CD8-positive, alpha-beta memory T cell (primary cell): ENCODE measurements at places on chromosomes 11 and 22. TPM values are rescaled to one million over a fixed set of nuclear protein-coding genes. Genes with fewer than 3 reads are reported as not detected.

GRCh38 chr11:110038201-110038600 is 55.0 kb upstream of the ZC3H12C start:
- no peaks in the 10 kb centered on the region for H3K27me3 ChIP-seq
- H3K27ac ChIP-seq: no peak overlapping the region
- H3K4me1 ChIP-seq: no peaks in the 10 kb centered on the region
- no peak overlapping the region for H3K4me3 ChIP-seq

- H3K27me3 ChIP-seq: no peaks in the 10 kb centered on the region
- H3K4me3 ChIP-seq: no peak overlapping the region
- H3K36me3 ChIP-seq: no peaks in the 10 kb centered on the region
- no peaks in the 10 kb centered on the region for H3K4me1 ChIP-seq
Observed at GRCh38 chr11:44475114-44475686, 90.3 kb upstream of the CD82 start.

DNA sequence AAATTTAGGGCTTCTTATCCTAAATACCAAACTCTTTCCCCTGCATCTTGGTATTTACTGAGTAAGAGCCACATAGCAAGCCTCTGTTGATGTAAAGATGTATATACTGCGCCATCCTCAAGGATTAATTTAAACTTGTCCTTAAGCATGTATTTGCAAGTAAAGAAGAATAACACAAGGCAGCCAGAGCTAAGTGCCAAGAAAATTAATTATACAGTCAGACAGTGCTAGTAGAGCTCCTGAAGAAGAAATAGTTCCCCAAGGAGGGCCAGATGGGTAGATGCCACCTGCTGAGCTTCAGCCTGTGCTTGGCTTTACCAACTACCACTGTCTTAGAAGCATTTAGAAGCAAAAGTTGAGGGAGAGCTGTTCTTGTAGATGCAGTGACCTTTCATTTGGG is 470.0 kb downstream of the BUD13 start:
- H3K27ac ChIP-seq: no peak overlapping the region
- no peaks in the 10 kb centered on the region for H3K27me3 ChIP-seq
- H3K4me3 ChIP-seq: no peak overlapping the region
- DNase-seq: no peak
- H3K36me3 ChIP-seq: no peaks in the 10 kb centered on the region

GRCh38 chr11:112404112-112404511 is 143.5 kb upstream of the PLET1 start:
- no peaks in the 10 kb centered on the region for H3K36me3 ChIP-seq
- no peak overlapping the region for H3K4me3 ChIP-seq
- H3K27ac ChIP-seq: no peak overlapping the region
- no peaks in the 10 kb centered on the region for H3K27me3 ChIP-seq
- DNase-seq: no peak

DNA sequence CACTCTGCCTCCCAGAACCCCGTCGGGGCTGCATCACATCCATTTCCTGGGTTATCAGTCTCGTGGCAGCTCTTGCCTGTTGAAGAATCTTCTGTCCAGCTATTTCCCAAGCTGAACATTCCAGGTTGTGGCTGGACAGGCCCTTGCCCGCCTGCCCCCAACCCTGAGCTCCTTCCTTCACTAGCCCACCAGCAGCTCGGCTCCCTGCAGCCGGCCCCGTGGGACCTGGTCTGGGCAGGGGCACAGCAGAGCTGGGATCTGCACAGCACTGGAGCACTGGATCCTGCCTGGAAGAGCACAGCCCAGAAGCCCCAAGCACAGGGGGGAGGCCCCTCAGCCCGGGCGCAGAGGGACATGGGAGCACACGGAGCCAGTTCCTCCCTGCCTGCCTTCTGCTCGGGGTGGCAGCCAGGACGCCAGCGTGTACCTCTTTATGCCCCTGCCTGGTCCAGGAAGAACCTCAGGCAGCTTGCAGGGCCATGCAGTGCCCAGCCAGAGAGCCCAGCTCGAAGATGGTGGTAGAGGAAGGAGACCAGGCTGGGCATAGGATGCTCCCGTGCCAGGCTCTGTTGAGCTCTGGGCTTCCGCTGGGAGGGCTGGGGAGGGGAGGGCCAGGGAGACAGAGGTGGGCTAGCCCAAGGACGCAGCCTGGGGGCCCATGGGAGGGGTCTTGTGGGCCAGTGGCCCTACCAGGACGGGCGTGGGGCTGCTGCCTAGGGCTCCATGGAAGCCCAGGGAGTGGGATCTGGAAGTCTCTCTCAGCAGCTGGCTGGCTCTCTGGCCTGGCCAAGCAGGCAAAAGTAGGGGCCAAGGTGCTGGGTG is 16.6 kb upstream of the GNB1L start:
- H3K27me3 ChIP-seq: no peaks in the 10 kb centered on the region
- DNase-seq: no peak
- H3K4me3 ChIP-seq: no peak overlapping the region

- H3K27me3 ChIP-seq: no peaks in the 10 kb centered on the region
- H3K27ac ChIP-seq: no peak overlapping the region
Observed at GRCh38 chr11:105732611-105733010, 122.7 kb downstream of the GRIA4 start.

- no peaks in the 10 kb centered on the region for H3K4me1 ChIP-seq
- no peak overlapping the region for H3K4me3 ChIP-seq
- no peak for DNase-seq
Observed at GRCh38 chr11:100942016-100942415, 187.6 kb downstream of the PGR start.

GRCh38 chr22:33841281-33842005 is 78.8 kb downstream of the LARGE1 start:
- H3K4me1 ChIP-seq: no peaks in the 10 kb centered on the region
- H3K4me3 ChIP-seq: no peak overlapping the region
- H3K27me3 ChIP-seq: no peaks in the 10 kb centered on the region
- no peak overlapping the region for H3K27ac ChIP-seq

GRCh38 chr11:34356913-34357700 is 703 bp downstream of the ABTB2 start:
- no peaks in the 10 kb centered on the region for H3K36me3 ChIP-seq
- peaks cover 8% of the 10 kb centered on the region for H3K4me1 ChIP-seq
- peak overlapping the region; percentile 62 for H3K4me3 ChIP-seq

GRCh38 chr11:110355011-110355744 is 58.8 kb upstream of the RDX start:
- no peak for DNase-seq
- no peak overlapping the region for H3K27ac ChIP-seq
- no peak overlapping the region for H3K4me3 ChIP-seq

DEUP1 gene
- not detected for total RNA-seq

DKK3 gene
- 2.4 TPM for total RNA-seq

ZNF143 gene
- 39.8 TPM for total RNA-seq

CPT1A gene
- total RNA-seq: 27.4 TPM

GNG3 gene
- total RNA-seq: not detected

YPEL4 gene
- total RNA-seq: 1.7 TPM

OR4A16 gene
- not detected for total RNA-seq

TMEM191C gene
- total RNA-seq: 0.70 TPM

CREB3L1 gene
- not detected for total RNA-seq

FAT3 gene
- not detected for total RNA-seq
